Neural crest cell (in vitro differentiated cells): ENCODE measurements at places on chromosomes 2 and 18. TPM values are rescaled to one million over a fixed set of nuclear protein-coding genes. Genes with fewer than 3 reads are reported as not detected.

Gene LYPD1
- total RNA-seq = 15.1 and 17.4 TPM in 2 replicates

Gene TTC21B
- total RNA-seq = 33.0 and 38.4 TPM in 2 replicates

Gene PTRHD1
- total RNA-seq = 38.2 and 42.7 TPM in 2 replicates

Gene ANKRD30B
- not detected in 2 replicates for total RNA-seq

Gene ALLC
- not detected in 2 replicates for total RNA-seq

Gene KCNIP3
- total RNA-seq = 2.9 and 4.1 TPM in 2 replicates

Gene OR6B2
- not detected in 2 replicates for total RNA-seq

Gene KLHL41
- 0.73 and 1.4 TPM in 2 replicates for total RNA-seq

Gene MMADHC
- total RNA-seq = 83.9 and 86.5 TPM in 2 replicates

Gene RPL31
- 1,439 and 1,563 TPM in 2 replicates for total RNA-seq

Gene PTPRN
- total RNA-seq = 3.2 and 4.1 TPM in 2 replicates

Gene CD226
- total RNA-seq = 0.40 and 1.0 TPM in 2 replicates

Gene AFF3
- total RNA-seq = 20.9 and 25.7 TPM in 2 replicates

Gene NYAP2
- total RNA-seq = 0.35 and 0.36 TPM in 2 replicates

Gene TMEM169
- 29.7 and 34.8 TPM in 2 replicates for total RNA-seq

Gene CYS1
- not detected in 2 replicates for total RNA-seq

Gene LOXHD1
- total RNA-seq = not detected in 2 replicates

Gene PFN4
- 1.3 and 1.7 TPM in 2 replicates for total RNA-seq

Gene ANKRD23
- 9.3 and 11.4 TPM in 2 replicates for total RNA-seq

Gene LTBP1
- 26.8 and 30.2 TPM in 2 replicates for total RNA-seq

Gene ALPP
- not detected in 2 replicates for total RNA-seq

Gene SOCS6
- 26.8 and 28.9 TPM in 2 replicates for total RNA-seq

Gene AKAIN1
- total RNA-seq = not detected in 2 replicates

Gene COL6A3
- 4.5 and 4.9 TPM in 2 replicates for total RNA-seq

Gene TOGARAM2
- 0.35 TPM in 1 of 2 replicates, not detected in the other for total RNA-seq

Gene FBXO48
- total RNA-seq = 1.6 and 1.7 TPM in 2 replicates

Gene RGPD3
- total RNA-seq = 0.11 and 0.14 TPM in 2 replicates

Gene CREG2
- 0.63 TPM in 1 of 2 replicates, not detected in the other for total RNA-seq

Gene CPO
- 0.25 and 0.47 TPM in 2 replicates for total RNA-seq

Gene NEU2
- total RNA-seq = not detected in 2 replicates

Gene CDCA7
- total RNA-seq = 82.5 and 88.8 TPM in 2 replicates

Gene CCDC138
- 39.7 and 42.0 TPM in 2 replicates for total RNA-seq

Gene SPP2
- total RNA-seq = not detected in 2 replicates

Gene LCT
- 0.14 and 0.19 TPM in 2 replicates for total RNA-seq

Gene BOLL
- total RNA-seq = not detected in 2 replicates

Gene GALNT5
- total RNA-seq = 0.12 and 0.20 TPM in 2 replicates

Gene G6PC2
- total RNA-seq = not detected in 2 replicates

Gene POTEI
- total RNA-seq = 1.1 and 1.3 TPM in 2 replicates

Gene GTF2A1L
- total RNA-seq = not detected in 2 replicates

Gene EIPR1
- 33.0 and 34.9 TPM in 2 replicates for total RNA-seq

Gene CCDC195
- total RNA-seq = not detected in 2 replicates

Gene MC5R
- total RNA-seq = not detected in 2 replicates

Gene FNDC4
- total RNA-seq = 14.2 and 17.4 TPM in 2 replicates

Gene OTX1
- total RNA-seq = 12.4 and 15.1 TPM in 2 replicates

Gene FRZB
- 32.9 and 33.4 TPM in 2 replicates for total RNA-seq

Gene BMP10
- total RNA-seq = not detected in 2 replicates

Gene CABYR
- 9.5 and 11.0 TPM in 2 replicates for total RNA-seq

Gene DNAJC5G
- total RNA-seq = not detected in 2 replicates

Gene LIPT1
- 6.8 and 8.2 TPM in 2 replicates for total RNA-seq

Gene ITGA6
- total RNA-seq = 36.8 and 37.7 TPM in 2 replicates

Gene GCG
- 0.27 TPM in 1 of 2 replicates, not detected in the other for total RNA-seq

Gene TMEM200C
- total RNA-seq = 24.2 and 26.1 TPM in 2 replicates

Gene SMPD4
- total RNA-seq = 91.7 and 103 TPM in 2 replicates

Gene ELOA2
- not detected in 2 replicates for total RNA-seq

Gene SCN9A
- total RNA-seq = 0.86 and 1.3 TPM in 2 replicates

Gene ASXL3
- total RNA-seq = 14.5 and 18.2 TPM in 2 replicates

Gene TSPYL6
- total RNA-seq = not detected in 2 replicates
